Astrocyte of the hippocampus (primary cell): ENCODE measurements at places on chromosomes 12 and 14.

DNA sequence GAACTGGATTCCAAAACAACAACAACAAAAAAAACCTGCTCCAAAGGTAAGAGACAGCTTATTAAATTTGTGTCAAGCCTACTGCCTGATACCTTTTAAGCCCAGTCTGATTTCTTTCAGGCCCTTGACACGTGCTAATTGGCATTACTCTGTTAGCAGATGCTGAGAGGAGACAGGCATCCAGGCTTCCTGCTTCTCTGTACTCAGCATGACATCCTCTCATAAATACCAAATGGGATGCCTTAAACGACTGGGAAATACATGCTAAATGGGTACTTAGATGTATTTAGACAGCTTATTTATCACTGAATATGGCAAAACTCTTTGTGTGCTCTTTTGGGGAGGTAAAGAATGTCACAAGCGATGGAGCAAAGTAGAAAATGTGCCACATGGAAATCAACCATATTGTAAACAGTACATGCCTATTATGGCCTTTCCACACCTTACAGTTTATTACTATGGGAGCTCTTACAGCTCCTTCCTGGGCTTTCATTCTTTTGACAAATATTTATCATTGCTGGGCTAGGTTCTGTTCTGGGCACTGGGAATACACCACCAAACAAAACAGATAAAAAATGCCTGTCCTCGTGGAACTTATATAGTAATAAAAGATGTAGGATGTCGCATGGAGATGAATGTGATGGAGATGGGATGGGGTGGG lies 11.5 kb upstream of the PCED1B start:
- DNase-seq = no peak

- DNase-seq = no peak
Measured at GRCh38 chr12:122943196-122943595, 23.1 kb downstream of the ABCB9 start.

- DNase-seq = no peak
Measured at GRCh38 chr14:71236487-71236886, 329.2 kb downstream of the PCNX1 start.

DNA sequence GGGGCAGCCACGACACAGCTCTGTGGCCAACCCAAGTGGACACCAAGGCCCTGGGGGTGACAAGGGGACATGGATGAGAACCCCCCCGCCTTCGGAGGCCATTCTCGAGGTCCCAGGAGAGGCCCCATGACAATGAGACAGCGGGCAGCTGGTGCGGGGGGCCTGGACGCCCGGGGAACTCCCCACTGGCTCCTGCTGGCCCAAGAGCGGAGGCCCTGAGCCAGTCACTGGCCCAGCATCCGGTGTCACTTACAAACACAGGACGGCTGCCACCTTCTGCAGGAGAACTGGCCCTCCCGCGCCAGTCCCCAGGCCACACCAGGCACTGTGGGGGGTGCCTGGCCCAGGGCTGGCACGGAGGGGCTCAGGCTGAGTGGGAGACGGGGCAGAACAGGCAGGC lies 51.4 kb downstream of the NCOR2 start:
- DNase-seq = no peak

DNA sequence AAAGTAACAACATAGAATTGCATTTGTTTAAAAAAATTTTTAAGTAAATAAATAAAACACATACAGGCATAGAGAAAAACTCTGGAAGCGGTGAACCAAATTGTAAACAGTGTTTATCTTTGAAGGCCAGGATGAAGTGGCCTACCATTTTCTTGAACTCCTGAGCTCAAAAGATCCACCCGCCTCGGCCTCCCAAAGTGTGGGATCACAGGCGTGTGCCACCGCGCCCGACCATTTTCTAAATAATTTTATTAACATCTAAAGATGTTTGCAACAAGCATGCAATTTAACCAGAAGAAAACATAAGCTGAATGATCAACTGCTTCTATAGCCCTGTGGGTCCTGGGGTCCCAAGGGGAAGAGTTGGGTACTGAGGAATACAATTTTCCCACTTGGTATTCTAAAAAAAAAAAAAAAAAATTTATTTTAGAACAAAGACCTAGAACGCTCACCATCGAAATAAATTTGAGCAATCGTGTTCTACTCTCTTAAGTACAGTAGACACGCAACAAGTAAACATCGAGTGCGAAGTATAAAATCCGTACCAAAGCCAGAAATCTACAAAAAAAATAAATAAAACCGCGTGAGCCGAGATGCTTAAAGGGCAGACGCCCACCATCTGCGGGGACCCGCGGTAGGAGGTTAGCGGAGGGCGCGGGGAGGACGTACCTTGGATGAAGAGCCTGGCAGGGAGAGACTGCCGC lies 484 bp downstream of the MIS18BP1 start:
- DNase-seq = peak; percentile 39

DNA sequence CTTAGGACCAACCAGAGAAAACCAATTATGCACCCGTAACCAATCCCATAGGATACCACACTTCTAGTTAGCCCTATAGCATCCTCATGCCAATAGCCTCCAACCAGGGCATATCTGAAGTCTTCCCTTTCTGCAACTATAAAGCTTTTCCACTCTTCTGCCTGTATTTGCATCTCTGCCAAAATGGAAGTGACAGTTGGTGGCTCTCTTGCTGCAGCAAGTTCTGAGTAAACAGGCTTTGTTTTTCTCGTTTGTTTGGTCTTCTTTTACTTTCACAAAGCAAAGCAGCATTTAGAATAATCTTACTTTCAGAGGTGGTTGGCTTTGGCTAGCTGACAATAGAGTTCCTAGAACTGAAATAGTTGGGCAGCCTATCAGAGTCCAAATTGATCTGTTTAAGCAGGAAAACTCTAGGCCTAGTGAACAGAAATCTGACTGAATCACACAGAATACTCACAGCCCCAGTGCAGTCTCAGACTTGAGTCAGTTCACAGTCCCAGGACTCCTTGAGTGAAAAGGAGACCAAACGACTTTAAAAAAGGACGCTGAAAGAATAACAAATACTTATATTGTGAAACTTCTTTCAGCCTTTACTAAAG lies 1029.7 kb upstream of the LRFN5 start:
- DNase-seq = peak; percentile 1

GRCh38 chr14:90523961-90524875 lies 127.4 kb downstream of the CALM1 start:
- no peak for DNase-seq

- no peak for DNase-seq
Measured at GRCh38 chr12:2673966-2674810, 120.6 kb upstream of the FKBP4 start.

DNA sequence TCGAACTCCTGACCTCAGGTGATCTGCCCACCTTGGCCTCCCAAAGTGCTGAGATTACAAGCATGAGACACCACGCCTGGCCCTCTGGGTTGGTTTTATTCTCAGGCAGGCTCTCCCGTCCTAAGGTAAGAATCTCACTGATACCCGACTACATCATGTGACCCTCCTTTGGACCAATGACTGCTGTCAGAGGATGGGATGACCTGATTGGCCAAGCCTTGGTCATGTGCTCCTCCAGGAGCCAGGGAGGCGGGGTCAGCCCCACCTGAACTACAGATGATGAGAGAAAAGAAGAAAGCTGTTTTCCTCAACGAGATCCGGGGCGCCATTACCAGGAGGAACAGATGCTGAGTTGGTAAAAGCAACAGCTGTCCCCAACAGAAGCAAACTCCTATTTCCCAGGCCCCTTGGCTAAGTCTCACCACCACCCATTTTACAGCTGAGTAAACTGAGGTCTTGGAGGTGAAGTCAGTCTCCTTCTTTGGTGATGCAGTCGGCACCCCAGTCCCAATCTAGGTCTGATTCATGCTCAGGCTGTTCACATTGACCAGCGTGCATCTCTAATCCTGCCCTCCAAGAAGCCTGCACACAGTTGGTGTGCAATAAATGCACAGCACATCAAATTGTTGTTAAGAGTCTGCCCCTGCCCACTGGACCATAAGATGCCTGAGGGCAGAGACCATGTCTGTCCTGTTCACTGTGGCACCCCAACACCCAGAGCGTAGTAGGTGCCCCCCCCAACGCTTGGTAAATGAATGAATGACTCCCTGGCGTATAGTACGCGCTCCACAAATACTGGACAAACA lies 118.8 kb downstream of the SCARB1 start:
- no peak for DNase-seq

DNA sequence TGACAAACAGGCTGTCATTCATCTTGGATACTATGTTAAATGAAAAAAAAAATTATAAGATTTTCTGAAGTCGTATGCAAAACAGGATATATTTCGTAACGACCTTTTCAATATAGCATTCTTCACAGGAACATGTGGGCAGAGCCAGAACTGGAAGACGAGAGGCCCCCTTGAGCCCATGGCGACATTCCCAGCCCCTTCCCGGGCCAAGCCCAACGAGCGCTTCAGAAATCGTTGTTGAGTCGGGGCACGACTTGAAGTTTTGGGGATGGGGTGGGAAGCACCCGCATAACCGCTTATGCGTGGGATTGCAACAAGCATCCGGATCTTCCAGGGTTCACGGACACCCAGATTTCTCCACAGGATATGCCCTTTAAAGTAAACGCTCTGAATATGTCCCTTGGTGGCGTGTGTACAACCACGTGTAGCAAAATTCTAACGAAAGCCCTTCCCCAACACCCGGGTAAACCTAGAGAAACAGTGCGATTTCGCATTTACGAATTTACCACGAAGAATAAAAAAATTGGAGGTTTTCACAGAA lies 736 bp downstream of the C14orf39 start:
- DNase-seq = no peak

DNA sequence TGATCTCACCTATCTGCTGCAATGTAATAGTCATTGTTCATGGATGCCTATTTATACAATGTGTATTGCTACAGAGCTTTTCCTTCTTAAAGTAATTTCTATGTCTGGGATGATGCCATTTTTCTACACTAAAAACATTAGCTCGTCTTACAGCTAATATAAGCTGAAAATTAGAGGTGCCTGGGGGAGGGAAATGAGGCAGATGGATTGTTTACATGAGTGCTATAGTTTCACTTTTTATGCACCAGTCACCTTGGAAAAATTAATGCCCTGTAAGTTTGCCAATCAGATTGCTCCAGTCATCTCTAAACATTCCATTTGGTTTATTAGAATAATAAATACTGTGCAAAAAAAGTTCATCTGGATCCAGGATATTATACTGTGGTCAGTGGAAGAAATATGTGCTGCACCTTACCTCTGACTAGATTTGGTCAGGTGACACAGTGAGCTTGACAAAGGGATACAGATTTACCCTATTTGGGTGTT lies 436.2 kb downstream of the RAD51B start:
- DNase-seq = peak; percentile 70

DNA sequence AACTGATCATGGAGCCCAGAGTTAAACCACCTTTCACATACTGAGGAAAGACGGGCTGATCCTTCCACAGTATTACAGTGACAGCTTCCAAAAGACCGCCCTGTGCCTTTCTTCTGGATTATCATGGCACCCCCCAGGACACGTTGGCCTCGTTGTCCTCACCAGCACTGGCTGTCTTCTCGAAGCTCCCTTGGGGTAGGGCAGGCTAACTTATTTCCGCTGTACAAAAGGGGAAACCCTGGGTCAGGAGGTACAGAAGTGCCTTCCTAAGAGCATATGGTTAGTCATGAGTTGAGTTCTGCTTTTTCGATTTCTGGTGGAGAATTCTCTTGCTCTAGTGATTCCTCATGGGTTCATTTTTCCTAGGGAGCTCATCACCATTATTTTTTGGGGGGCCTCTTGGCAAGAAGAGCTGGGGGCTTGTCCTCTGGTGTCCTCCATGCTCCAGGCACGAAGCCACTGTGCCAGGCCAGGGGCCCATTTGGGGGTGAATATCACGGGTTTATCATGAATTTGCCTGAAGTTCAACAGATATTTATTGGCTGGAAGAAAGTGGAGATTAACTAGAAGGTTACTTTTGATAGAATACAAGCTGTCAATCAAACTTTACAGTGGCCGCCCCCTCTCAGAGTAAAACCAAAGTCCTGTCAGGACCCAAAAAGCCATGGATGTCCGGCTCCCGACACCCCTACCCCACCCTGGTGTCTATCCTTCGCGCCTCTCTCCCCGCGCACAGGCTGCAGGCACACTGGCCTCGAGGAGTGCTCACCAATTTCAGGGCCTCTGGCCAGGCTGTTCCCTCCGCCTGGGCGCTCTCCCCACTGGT lies 8.8 kb upstream of the TRAF3 start:
- no peak for DNase-seq

DNA sequence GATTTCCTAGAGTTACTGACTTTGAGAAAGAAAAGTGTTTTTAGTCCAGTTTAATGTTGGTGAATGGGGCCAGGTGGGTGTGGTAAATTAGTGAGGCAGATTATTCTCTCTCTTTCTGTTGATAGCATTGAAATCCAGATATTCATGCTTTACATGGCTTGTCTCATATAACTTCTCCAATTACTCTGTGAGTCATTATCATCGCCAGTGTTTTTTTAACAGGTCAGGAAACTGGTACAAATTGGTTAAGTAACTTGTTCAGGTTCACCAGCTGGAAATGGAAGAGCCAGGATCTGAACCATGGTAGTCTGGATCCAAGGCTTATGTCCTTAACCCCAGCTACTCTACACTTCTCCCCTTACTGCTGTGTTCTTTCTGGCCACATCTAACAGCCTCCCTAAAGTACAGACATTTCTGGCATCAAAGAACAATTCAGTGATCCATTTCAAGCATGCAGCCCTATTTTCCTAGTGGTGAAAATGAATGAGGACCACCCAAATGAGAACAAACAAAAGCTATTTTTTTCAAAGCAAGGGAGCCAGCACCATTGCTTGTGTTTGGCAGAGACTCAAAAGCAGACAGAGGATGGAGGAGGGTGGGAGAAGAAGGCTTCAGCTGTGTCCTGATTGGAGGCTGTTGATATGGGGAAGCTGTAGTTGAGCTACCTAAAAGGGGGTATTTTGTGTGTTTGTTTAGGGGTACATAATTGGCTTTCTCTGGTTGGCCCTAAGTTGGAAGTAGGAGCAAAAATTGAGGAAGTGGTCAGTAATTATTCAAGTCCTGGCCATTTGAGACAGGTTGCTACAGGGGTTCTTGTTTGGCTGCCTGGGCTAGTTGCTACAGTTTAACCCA lies 1.7 kb downstream of the IRAK3 start:
- DNase-seq = peak; percentile 10

- no peak for DNase-seq
Measured at GRCh38 chr12:78171061-78171460, 340.4 kb downstream of the NAV3 start.

DNA sequence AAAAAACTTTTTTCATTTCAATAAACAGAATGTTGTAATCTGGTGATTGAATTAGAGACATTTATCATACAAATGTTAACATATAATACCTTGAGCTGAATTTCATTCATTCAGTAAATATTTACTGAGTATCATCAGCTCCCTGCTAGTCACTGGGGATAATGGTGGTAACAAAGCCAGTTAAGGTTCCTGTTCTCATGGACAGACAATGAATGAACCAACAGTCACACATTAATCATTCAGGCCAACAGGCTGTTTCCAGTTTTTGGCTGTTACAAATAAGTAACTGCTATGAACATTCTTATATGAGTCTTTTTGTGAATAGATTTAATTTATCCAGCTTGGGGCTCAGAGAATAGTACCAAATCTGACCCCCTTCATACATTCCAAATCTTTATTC lies 13.5 kb downstream of the EXD2 start:
- DNase-seq = peak; percentile 23
